ENCODE measurements at places on chromosomes 7 and 10.

DNA sequence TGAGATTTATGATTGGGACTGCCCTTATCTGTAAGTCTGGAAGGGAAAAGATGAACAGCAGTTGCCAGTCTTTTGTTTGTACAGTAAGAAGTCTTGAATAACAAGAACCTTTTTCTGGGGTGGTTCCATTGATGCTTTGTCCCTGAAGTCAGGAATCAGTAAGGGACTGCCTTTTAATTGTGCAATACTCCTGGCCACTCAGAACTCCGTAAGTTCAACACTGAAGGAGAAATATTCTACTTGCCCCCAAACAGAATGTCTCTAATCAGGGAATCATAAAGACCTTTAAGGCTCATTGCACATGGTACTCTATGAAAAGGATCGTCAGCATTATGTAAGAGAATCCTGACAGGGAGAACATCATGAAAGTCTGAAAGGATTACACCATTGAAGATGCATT is 361.4 kb downstream of the EXOC4 start:
- DNase-seq: no peak

- DNase-seq: no peak
Observed at GRCh38 chr7:158955932-158956804, 99.8 kb downstream of the DYNC2I1 start.

GRCh38 chr10:114662646-114663217 is 4.7 kb upstream of the ABLIM1 start:
- DNase-seq: no peak

GRCh38 chr10:102299873-102300272 is 54.5 kb downstream of the GBF1 start:
- no peak for DNase-seq

DNA sequence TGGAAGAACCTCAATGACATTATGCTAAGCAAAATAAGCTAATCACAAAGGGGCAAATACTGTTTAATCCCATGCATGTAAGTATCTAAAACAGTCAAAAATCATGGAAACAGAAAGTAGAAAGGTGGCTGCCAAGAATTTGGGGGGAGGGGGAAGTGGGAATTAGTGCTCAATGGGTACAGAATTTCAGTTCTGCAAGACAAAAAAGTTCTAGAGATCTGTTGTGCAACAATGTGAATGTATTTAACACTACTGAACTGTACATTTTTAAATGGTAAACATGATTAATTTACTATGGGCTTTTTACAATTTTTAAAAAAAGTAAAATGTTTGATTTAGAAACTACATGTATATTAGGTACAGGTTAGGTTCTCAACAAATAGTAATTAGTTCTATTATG is 11.9 kb downstream of the EZH2 start:
- DNase-seq: no peak

DNA sequence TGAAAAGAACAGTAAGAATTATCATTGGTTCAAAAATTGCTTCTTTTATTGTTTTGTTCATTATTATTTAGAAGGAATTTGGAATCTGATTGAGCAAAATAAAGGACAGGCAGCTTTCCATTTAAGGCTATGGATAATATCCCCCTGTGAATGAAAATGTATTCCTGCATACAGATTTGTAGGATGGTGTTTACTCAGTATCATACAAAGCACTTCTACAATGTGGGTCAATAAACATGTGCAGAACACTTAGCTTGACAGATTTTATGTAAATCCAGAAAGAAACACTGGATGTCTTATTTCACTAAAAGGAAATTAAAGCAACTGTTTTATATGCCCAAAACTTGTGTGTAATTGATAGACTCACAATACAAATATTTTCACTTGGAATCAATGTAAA is 189.7 kb downstream of the THSD7A start:
- DNase-seq: no peak

- no peak for DNase-seq
Observed at GRCh38 chr10:116440330-116441030, 12.8 kb downstream of the PNLIPRP3 start.

- no peak for DNase-seq
Observed at GRCh38 chr10:12868229-12868628, 133.3 kb downstream of the CCDC3 start.

DNA sequence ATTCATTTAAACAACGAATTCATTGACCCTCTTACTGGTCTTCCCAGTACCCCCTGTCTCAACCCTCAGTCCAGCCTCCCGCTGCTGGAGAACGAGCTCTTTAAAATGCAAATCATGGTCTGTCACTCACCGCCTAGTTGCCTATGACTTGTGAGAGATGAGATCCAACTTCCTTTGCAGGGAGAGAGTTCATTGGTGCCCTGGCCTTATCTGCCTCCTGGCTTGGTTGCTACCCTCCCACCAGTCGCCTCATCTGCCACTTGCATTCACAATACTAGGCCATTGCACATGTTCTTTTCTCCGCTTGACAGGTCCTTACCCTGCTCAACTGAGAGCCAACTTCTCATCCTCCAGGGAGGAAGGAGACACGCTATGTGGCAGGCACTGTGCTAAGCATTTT is 54.0 kb upstream of the MXI1 start:
- no peak for DNase-seq

- DNase-seq: no peak
Observed at GRCh38 chr10:121804460-121804859, 123.4 kb downstream of the ATE1 start.

DNA sequence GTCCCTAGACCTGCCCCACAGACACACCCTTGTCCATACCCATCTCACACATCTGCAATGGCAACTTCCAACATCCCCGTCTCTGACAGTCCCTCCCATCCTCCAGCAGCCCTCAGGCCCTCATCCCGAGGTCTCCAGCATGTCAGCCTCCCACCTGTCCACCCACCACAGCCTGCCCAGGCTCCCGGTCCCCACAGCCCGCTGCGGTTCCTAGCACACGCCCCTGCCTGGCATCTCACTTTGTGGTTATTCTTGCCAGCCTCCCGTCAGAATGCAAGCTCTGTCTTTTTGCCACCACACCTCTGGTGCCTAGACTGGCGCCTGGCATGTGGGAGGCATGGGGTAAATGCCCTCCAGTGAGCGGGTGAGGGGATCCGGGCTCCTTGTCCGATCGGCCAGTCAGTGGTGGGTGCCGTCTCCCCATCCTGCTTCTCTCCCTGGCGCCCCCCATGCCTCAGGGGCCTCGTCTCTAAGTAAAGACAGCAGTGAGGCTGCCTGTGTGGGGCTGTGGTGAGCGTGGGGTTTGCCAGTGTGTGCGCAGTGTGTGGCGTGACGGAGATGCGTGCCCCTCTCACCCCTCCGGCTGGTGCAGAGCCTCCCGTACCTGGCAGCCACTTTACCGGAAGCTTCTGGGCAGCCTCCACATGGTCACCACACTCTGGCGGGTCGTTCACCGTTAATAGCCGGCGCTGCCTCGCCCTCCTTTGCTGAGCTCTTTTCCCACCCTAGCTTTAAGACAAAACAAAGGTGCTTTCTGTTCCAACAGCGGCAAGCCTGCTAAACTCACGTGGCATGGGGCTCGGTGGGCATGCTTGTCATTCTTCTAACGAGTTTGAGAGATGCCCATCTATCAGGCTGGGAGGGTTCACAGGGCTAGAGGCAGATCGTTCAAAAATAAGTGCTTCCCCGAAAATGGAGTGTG is 28.5 kb upstream of the TTYH3 start:
- no peak for DNase-seq

GRCh38 chr10:133474027-133474426 is 20.3 kb downstream of the SCART1 start:
- no peak for DNase-seq

GRCh38 chr7:139034336-139034735 is 1.5 kb downstream of the ZC3HAV1L start:
- DNase-seq: no peak

- no peak for DNase-seq
Observed at GRCh38 chr10:112955582-112956421, 5.8 kb downstream of the TCF7L2 start.

GRCh38 chr7:41503438-41503837 is 199.5 kb downstream of the INHBA start:
- no peak for DNase-seq

- DNase-seq: no peak
Observed at GRCh38 chr7:102890292-102890970, 22.4 kb upstream of the LRRC17 start.

GRCh38 chr7:33627741-33628140 is 277.6 kb upstream of the BMPER start:
- no peak for DNase-seq

DNA sequence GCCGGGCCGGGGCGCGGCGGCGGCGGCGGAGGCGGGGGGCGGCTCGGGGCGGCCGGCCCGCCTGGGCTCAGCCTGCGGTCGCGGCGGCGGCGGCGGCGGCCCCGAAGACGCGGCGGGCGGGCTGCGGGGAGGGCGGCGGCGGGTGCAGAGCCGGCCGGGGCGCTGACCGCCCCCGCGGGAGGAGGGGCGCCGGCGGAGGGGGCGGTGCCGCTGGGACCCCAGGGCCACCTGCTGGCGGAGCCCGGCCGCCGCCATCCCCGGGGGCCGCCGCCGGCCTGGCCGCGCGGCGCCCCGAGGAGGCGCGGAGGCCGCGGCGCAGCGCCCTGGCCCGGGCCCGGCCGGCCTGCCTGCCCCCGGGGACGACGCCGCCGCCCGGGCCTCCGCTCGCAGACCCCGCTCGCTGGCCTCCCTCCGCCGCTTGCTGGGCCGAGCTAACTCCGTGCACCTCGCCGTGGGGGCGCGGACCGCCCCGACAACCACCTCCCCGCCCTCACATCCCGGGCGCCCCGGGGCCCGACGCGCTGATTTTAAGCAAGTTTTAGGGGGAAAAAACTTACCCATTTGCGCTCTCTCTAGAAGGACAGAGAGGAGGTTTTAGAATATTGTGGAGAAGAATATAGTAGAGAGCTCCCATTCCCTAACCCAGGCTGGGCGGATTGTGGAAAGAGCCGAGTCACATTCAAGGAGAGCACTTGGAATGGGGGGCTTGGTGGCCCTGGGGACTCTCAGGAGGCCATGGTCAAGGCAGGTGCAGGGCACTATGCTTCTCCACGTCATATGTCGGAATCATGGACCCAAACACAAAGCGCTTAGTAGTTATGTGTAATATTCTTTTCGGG is at the start of gene BEND7:
Gene BEND7, minus strand, starts transcription at position 140 of the 839 bp plus-strand sequence. CDS start 481 bp downstream, outside the sequence.
- DNase-seq: no peak

DNA sequence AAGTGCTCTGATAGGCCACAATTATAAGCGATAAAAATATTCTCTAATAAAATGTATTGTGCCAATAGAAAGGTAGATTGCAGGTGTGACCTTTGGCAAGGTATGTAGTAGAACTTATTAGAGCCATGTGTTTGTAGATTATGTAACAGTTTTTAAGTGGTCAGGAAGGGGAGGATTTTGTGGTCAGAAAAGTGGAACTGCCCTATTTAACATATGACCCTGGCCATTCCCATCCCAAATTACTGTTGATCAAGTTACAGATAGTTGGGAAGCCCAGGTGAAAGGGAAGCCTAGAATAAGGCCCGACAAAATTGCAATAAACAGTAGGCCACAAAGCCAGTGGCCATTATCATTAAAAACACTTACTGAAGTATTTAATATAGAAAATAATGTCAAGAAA is 89.2 kb downstream of the SPAG6 start:
- no peak for DNase-seq

GRCh38 chr7:50145801-50146338 is 52.8 kb upstream of the ZPBP start:
- no peak for DNase-seq

GRCh38 chr7:52504561-52504960 is 530.9 kb upstream of the POM121L12 start:
- no peak for DNase-seq

- no peak for DNase-seq
Observed at GRCh38 chr10:59829024-59829423, 75.8 kb upstream of the MRLN start.

- no peak for DNase-seq
Observed at GRCh38 chr7:143965280-143965679, 10.6 kb downstream of the OR2F1 start.

DNA sequence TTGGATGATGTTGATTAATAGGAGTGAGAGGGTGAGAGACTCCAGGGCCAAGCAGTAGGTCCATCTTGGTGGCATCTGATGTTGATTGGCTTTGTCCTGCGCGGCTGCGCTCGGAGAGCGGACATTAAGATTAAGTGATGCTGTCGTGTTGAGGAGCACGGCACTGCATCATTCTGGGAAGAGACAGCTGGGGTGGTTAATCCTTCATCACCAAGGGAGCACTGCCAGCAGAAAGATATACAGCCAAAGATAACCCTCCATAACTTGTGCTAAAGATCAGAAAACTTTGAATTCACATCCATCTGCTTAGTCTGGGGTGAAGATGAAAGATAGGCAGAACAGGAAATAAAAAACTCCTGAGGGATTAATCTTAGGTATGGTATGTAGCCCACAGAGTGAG is 208.3 kb downstream of the LRMDA start:
- no peak for DNase-seq

- no peak for DNase-seq
Observed at GRCh38 chr10:5814110-5815107, 1.2 kb upstream of the GDI2 start.

GRCh38 chr7:99313204-99313573 is 12.5 kb upstream of the ARPC1A start:
- no peak for DNase-seq

DNA sequence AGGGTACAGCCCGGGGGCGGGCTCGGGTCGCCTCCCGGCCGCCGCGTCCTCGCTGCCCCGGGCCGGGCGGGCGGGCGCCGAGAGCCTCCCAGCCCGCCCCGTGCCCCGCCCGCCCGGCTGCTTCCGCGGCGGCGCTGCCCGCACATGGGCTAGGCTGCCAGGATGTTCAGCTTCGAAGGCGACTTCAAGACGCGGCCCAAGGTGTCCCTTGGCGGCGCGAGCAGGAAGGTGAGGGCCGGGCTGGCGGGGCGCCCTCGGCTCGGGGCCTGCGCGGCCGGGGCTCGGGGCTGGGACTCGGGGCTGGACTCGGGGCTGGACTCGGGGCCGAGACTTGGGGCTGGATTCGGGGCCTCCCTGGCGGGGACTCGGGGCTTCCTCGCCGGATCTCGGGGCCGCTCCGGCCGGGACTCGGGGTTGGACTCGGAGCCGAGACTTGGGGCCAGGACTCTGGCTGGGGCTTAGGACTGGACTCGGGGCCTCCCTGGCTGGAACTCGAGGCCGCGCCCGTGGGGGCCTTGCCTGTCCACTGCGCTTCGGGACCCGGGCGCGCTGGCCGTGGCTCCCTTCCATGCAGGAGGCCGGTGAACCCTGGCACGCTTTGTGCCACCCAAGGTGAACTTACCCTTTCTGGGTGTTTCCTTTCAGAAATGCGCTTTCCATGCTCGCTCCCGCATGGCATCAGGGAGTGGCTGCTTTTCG is 534 bp downstream of the UBE3C start:
- peak; percentile 18 for DNase-seq

DNA sequence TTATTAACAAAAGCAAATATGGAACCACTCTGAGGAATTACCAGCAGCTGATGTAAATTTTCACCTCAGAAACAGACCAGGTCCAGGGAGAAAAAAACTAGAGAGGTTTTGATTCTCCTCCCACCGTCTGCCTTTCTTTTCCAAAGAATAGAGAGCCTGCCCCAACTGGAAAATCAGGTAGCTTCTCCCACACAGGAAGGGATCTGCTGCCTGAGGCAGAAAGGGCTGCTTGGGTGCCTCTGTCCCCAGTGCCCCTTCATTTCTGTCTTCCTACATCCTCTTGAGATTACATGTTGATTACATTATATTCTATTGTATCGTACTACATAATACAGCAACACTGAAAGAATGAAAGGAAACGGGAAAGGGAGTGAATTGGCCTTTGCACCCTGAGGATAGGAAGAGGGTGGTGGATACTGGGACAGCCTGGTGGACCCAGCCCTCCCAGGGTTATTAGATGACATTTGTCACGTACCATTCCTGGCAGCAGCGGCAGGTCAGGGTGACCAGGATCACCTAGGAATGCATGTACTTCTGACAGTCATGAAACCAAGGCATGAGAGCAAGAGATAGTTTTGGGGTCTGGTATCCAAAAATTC is 8.9 kb downstream of the ST8SIA6 start:
- DNase-seq: no peak
